Cardiac fibroblast (primary cell): ENCODE measurements at places on chromosomes 3 and 15.

DNA sequence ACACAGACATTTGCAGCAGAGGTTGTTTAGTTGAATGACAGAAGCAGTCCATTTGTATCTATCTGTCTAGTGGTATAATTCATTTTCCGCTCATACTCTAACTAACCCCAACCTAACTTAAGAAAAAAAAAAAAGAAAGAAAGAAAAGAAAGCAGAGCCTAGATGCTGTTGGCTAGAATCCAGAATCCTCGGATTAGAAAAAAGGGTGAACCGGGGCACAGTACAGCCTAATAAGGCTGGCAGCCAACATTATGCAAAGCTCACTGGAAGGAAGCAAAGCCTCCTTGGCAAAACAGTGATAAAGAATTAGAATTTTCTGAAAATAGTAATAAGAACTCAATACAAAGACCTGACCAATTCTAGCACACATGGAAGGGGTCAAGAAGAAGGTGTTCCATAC lies 640.8 kb downstream of the TUSC7 start:
- no peak for DNase-seq

DNA sequence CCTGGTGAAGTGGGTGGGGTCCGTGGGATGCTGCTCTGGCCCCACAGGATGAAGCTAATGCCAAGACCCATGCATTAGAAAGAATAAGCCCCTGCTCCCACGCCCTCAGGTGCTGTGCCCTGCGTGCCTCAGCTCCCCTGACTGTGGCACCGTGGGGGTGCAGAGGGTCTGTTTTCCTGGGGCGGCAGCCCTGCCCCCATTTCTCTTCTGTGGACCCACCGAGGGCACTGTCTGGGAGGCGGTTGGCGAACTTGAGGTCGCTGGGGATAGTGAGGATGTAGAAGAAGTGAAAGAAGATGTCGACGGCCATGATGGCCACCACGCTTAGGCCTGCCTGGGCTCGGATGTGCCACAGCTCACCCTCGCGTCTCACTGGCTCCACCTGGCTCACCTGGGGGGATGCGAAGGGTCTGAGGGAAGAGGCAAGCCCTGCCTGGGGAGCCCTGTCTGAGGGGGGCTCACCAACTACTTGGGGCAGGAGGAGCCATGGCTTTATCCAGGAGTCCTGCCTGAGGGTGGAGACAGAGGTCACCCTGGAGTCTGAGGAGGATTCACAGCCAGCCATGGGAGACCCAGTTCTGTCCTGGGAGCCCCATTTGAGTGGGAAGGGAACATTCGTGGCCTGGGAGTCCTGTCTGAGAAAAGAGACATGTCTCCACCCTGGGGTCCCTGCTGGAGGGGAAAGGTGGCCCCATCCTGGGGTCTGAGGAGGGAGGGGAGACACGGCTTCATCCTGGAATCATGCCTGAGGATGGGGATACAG lies 5.1 kb downstream of the HHATL start:
- DNase-seq = no peak

DNA sequence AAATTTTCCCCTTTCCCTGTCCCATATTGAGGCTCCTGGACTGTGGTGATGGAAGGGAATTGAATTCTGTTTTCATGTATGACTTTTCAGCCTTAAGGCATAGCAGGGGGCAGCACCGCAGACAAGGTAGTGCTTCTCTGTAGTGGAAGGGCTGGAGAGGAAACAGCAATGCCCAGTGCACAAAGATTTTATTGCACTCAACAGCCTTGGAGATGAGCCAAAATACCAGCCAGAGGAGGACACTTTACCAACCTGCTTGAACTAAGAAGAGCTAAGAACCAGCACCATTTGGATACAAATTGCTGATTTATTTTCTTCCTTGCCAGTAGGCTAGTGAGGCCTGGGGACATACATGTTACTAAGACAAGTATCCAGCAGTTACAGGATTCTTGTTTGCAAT lies 98.7 kb downstream of the KCNMB2 start:
- no peak for DNase-seq

DNA sequence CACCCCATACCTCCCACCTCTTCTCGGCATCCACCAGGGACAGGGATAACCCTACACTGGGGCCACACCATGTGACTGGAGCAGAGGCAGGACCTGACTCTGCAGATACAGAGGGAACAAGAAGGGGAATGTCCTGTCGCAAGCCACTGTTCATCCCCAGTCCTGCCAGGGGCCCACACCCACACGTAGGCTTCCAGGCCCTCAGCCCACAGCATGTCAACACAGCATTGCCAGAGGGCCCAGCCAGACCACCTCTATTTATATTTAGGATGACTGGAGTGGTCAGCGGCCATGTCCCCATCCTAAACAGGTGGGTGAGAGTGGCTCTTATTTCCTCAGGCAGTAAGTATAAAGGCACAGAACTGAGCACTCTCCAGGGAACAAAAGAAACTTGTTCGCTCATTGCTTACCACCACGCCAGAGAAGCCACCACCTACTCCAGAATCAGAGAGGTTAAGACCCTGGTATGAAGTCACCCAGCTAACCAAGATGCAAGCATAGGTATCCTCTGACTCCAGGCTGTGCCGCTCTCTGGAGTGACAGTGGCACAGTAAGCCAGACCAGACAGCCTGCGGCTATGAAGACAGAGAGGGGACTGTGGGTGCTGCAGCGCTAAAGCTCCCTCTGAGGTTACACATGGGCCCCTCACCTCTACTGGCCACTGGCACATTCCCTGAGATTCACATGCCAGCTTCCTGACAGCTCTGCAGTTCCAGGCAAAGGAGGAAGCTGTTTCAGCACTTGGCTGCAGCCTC lies 67.9 kb downstream of the LRIG1 start:
- no peak for DNase-seq

DNA sequence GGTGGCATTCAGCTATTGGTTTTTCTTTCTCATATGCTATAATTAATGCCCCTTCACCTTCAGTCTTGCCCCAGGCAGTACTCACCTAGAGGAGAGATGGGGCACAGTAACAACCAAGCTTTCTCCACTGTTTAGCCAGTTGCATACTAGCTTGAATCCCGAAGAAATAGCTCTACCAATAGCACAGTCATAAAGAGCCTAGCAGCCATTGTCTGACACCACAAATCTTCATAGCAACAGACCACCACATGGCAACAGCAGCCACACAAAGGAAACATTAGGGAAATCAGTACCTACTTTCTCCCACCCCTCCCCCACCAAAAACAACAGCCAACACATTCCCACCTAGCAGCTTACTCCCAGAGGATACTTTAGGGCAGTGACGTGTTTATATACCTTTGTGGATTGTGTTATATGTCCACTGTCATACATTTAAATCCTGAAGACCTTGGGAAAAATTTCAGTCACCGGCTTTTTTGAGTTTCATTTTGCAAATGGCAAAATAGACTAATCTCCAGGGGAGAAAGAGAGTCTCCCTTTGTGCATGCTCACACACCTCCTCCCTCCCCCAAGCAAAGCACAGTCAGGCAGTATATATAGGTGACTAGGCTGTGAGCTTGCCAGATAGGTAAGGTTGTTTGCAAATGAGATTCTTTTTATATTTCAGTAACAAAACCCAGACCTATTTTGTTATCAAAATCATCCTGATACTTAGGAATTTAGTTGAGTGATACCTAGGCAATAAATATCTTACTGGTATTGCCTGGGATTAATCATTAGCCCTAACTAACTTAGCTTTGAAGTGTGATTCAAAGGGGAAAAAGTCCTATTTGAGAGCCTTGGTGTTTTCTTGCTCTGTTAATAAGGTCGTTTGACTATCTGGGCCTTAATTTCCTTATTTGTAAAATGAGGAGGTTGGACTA lies 140.6 kb downstream of the RBPMS2 start:
- DNase-seq = peak; percentile 42

- no peak for DNase-seq
These were observed 9.9 kb downstream of the CHDH start for GRCh38 chr3:53836084-53836872.

GRCh38 chr3:78875436-78875835 lies 892.4 kb downstream of the ROBO1 start:
- DNase-seq = no peak

GRCh38 chr3:181176601-181177000 lies 187.1 kb upstream of the DNAJC19 start:
- DNase-seq = peak; percentile 67

DNA sequence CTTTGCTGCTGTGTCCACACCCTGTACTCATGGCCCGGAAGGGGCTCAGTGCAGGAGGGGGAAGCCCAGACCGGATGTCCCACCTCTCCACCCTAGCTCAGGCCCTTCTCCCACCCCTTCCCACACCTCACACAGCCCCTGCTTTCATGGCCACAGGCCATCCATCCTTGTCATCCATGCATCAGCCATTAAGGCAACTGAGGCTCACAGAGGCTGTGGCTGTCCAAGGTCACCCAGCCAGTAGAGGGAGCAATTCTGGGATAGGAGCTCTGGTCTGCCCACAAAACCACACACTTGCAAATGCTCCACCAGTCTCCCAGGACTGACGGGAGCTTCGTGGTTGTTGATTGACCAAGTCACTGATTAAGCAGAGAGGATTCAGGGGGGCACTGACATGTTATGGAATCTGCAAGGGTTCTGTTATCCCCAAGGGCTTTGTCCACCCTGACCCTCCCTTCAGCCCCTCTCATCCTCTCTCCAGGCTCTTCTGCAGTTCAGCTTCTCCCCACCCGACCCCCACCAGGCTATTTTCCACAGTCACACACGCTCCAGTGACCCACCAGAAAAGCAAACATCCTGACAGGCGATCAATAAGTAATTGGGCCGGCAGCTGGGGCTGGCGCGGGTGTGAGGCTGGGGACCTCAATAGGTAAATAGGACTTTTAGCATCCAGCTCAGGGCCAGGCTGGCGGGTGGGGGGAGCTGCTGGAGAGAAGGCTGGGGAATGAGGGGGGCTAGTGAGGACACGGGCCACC lies 15.1 kb downstream of the LINGO1 start:
- DNase-seq = no peak

- DNase-seq = peak; percentile 74
These were observed 121.7 kb downstream of the CBLB start for GRCh38 chr3:105747060-105747541.

DNA sequence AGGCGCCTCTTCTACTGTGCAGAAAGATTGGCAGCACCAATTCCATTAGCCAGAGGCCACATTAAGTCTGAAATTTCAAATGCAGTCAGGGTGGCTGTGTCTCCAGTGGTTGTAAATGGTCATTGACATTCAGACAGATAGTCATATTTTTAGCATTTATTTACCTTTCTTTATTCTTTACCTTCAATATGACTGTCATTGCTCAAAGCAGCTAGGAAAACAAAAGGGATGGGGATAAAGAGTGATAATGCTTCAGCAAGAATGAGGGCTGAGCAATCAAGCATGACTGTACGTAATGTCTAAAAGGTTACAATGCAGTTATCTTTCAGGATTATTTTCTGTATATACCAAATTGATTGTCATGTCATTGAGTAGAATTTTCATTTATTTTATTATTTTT lies 360.4 kb downstream of the EFHB start:
- no peak for DNase-seq

- no peak for DNase-seq
These were observed 61.5 kb upstream of the TPM1 start for GRCh38 chr15:62981071-62981470.

DNA sequence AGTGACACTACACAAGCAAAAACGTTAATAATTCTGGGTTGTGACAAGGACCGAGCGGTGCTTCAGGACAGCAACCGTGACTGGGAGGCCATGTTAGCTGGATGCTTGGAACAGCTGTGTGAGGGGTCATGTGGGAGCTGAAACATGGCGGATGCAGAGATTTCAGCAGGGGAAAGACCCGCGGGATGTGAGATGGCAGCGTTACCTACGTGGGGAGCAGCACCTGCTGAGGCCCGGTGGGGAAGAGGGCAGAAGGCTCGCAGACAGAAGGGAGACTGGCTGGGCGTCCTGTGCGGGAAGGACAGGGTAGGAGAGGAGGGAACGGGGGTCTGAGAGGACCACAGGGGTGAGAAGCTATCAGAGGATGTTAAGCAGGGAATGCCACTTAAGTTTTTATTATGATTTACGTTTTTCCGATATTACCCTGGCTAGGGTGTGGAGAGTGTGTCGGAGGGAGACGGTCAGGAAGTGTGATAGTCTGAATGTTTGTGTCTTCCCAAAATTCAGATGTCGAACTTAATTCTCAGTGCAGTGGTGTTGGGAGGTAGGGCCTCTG lies 228.8 kb upstream of the LYSMD4 start:
- no peak for DNase-seq

DNA sequence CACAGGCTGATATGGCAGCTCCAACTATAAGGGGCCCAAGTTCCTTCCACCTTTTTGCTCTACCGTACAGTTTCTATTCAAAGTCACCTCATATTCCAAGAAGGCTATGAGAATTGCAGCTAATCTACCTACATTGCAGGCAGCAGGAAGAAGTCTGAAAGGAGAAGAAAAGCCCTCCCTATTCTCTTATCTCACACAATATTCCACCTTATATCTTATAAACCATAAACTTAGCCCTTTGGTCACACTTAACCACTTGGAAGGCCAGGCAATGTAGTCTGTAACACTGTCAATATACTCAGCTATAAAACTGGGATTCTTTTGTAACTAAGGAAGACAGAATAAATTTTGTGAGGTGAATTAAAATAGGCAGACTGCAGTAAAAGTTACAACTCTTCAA lies 54.9 kb downstream of the TBC1D5 start:
- no peak for DNase-seq

DNA sequence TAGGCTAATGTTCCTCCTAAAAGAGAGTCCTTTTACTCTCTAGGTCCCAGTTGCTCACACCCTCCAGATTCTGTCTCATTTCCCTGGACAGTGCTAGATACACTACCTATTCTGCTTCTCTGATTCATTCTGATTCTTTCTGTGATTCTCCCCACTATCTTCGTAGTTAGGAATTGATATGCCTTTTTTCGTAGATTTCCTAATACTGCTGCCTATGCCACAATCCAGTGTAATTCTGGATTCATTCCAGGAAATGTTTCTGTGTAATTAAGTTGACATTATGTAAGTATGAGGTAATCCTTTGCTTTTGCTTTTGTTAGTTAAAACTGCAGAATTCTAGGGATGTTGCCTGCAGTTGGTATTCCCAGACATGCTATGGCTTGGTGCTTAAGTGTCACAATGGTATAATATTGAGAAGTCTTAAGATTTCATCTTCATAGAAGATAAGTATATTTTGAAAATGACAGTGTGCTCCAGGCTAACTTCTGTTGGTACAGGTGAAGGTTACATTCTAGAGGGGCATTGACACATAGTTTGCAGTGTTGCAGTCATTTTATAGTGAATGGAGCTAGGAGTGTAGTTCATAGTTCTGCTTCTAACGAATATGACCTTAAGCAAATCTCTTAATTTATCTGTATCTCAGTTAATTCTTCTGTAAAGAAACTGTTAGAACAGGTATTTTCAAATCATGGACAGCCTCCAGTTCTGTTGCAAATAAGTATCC lies 54.3 kb downstream of the RIOX2 start:
- peak; percentile 58 for DNase-seq

GRCh38 chr15:90326441-90326840 lies 25.6 kb upstream of the ZNF774 start:
- no peak for DNase-seq

DNA sequence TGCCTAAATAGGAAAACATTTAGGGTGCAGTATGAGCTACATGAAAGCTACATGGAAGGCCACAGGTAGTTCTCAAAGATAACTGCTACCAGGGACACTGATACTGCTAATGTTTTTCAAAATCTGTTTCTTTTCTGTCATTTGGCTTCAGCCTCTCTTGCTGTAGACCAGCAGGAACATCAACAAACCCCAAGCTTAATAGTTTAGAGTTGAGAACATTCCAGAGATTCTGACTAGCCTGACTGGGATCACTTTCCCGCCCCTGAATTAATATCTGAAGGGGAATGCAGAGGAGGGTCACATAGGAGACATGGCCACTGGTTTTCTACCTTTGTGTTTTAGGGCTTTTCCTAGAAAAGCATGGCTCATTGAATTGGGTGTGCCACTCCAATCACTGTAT lies 16.9 kb upstream of the C3orf38 start:
- DNase-seq = no peak

- no peak for DNase-seq
These were observed 1.8 kb downstream of the MUC4 start for GRCh38 chr3:195809796-195810454.
